ENCODE measurements at places on chromosomes 2 and 18. TPM values are rescaled to one million over a fixed set of nuclear protein-coding genes. Genes with fewer than 3 reads are reported as not detected.

DNA sequence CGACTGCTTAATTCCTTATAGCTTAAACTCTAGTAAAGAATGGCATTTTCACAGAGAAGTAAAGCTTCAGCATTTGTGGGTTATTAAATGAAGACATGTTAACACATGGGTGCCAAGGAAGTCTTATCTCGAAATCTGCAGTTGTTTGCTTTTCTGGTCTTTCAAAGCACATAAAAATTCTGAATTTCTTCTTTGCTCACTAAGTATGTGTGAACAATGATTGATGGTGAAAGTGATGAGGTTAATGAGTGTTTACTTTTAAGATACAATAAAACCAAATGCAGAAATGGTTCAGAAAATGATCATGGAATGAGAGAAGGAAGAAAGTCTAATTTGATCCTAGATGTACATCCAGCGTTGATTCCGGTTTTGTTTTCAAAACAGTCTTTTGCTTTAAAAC is 234.6 kb upstream of the RAB12 start:
- no peak for DNase-seq

- no peak for DNase-seq
These were observed 1.8 kb downstream of the TGFBRAP1 start for GRCh38 chr2:105327690-105328089.

DNA sequence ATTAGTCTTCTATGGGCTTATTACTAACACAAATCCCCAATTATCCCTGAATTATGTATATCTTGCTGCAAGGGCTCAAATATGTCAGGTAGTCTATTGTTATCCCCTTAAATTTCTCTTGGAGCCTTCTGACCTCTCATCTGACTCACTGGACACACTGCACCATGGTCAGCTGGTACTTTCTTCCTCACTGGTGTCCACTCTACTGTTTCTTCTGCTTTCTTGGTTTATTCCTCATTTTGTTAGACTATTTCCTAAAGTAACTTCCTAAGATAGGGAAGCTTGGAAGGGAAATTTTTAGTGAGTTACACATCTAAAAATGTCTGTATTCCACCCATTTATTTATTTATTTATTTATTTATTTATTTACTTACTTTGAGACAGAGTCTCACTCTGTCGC is 26.5 kb downstream of the WDR35 start:
- DNase-seq: no peak

DNA sequence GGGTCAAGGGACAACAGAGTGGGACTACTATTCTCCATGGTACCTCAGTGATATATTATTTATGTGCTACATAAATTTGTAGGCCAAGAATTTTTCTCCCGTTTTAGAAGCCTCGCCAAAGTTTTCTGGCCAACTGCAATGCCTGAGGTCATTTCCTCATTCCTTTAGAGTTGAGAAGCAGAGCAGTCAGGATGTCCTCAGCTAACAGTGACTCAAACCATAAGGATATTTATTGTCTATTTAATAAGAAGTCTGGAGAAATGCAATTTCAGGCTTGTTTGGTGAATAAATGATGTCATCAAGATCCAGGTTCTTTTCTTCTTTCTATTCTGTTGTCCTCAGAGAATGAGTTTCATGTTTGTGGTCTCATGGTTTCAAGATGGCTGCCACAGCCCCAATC is 91.0 kb downstream of the ADCYAP1 start:
- DNase-seq: peak; percentile 6

DNA sequence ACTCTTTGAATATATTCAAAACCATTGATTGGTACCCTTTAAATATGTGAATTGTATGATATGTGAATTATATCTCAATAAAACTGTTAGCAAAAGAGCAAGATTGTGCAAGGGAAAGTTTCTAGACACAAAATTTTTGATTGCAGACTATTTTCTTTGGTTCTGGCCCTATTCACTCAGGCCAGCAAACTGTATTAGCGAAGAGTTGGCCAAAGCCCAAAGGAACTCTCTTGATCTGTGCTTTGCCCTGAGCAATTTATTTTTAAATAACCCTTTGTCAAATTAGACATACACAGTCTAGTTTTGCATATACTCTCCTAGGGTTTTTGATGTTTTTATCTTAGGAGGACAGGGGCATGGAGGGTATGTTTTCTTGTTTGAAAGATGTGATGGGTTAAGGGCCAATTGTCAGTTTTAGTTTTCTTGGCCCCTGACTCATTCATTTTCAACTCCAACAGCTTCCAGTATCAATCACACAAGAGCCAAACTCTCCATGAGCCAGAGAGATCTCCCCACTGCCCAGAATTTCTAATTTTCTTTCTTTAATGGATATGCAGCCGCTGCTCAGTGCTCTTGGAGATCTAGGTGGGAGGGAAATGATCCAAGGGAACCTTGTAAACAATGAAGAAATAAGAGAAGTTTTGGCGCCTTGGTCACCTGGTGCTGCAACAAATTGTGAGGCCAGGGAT is 231.5 kb downstream of the SRBD1 start:
- DNase-seq: no peak

- no peak for DNase-seq
These were observed 50.1 kb upstream of the MAPRE2 start for GRCh38 chr18:34991152-34991551.

- no peak for DNase-seq
These were observed 53.9 kb upstream of the EPC2 start for GRCh38 chr2:148590612-148591011.

DNA sequence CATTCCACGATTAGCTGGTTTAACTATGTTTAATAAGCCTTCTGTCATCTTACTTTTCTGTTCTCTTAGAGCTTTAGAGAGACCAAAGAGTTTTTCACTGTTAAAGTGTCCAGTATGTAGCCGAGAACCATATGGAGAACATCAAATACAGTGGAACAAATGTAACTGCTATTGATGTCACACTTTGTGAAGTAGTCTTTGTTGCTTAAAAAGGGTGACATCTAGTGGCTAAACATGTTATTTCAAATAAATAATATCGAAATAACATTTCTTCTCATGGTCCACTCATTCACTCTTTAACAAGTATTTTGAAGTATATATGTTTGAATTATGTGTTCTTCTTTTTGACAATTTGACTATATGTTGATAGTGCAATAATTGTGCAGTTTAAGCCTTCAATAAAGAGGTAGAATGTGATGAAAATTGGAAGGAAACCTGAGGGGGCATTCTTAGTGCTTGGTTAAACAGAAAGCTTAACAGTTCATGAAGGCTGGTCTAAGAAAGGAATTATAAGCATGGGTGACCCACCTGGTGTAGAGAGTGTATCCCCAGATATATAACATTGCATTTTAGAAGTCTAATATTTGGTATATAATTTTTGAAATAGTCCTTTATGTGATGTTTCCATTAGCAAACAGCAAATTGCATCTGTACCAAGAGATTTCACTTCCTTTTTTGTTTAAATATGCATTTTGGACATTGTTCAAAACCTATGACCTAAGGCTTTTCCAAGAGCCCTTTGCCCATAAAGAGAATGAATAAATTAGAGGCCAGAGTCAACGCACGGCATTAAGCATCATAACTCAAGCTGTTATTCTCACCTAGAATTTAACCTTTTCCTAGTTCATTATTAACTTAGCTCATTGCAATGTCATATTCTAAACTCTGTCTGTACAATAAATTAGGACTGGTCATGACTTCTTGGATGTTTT is 112.1 kb downstream of the KYNU start:
- peak; percentile 54 for DNase-seq

DNA sequence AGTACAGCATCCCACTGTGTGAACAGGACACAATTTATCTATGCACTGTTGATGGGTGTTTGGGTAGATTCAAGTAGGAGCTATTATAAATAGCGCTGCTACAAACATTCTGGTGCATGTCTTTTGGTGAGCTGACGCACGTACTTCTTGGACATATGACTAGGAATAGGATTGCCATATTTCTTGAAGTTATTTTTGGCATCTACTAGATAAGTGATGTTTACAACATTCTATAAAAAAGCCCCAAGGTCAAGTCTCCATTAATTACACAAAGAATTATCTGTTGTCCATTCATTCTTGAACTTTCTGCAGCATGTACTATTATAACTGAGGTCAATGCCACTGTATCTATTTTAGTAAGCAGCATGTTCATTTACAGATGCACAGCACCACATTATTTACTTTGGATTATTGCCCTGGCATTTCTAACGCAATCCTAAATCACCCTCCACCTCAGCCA is 225.5 kb upstream of the TMEM200C start:
- DNase-seq: no peak

DNA sequence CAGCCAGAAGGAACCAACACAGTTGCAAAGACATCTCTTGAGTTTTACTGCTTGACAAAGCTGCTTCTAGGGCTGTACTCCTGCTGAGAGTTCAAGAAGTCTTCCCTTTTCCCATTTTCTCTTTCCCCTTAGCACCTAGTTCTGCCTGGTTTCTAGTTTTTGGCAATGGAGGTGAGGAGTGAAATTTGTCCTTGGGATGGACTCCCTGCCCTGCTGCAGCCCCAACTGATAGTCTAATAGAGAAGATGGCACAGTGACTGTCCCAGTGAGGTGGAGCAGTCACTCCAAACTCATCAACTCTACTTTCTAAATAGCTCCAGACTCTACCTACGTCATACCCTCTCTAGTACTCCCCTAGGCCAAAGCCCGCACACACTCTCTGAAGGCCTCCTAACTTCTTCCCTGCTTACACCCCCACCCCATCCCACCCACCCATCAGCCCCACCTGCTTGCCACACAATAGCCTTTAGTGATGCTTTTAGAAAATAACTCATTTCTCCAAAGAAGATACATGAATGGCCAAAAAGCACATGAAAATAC is 164.4 kb downstream of the DDX1 start:
- DNase-seq: no peak

SP140L gene
- total RNA-seq: 5.0 TPM

TTR gene
- not detected for total RNA-seq

TBC1D8 gene
- 96.8 TPM for total RNA-seq

CYP1B1 gene
- total RNA-seq: not detected

APLF gene
- 13.3 TPM for total RNA-seq

SOWAHC gene
- total RNA-seq: 11.5 TPM

RBM45 gene
- total RNA-seq: 20.6 TPM

RAB6D gene
- not detected for total RNA-seq

PRKRA gene
- 33.3 TPM for total RNA-seq
